ENCODE measurements at places on chromosomes 5 and 9.

DNA sequence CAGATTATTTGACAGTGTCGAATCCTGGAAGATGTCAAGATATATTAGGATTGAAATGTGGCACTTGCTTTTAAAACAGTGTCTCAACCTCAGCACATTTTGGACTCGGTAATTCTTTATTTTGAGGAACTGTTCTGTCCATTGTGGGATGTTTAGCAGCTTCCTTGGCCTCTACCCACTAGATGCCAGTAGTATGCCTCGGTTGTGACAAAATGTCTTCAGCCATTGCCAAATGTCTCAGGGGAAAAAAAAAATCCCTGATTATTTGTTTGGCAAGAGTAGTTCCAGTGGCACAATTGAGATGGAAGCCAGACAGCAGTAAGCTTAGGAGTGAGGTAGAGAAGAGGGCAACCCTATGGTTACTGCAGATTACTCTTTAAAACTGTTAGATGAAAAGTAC, 694.5 kb upstream of the RIOK2 start:
- no peak for DNase-seq

GRCh38 chr5:145797336-145797735, 37.8 kb downstream of the PRELID2 start:
- DNase-seq: no peak

GRCh38 chr5:160020964-160021363, 12.0 kb downstream of the TTC1 start:
- no peak for DNase-seq

DNA sequence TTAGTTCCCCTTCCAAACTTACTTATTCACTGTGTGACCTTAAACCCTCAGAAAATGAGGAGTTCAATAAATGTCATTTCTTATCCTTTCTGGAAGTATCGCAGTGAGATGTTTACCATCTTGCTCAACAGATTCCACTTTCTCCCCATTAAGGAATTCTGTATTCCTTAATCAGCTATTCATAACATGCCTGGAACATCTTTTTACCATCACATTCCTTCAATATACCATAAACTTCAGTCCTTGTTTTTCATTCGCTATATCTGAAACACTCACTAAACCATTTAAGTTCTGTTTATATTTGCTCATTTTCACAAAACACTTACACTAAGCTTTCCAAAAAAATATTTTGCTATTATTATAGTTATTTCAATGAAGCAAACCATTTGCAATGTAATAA, 1158.6 kb downstream of the CDH12 start:
- DNase-seq: no peak

- DNase-seq: no peak
Measured at GRCh38 chr9:133955821-133956411, 36.2 kb downstream of the VAV2 start.

- DNase-seq: no peak
Measured at GRCh38 chr9:130608554-130609134, 29.3 kb downstream of the FUBP3 start.

DNA sequence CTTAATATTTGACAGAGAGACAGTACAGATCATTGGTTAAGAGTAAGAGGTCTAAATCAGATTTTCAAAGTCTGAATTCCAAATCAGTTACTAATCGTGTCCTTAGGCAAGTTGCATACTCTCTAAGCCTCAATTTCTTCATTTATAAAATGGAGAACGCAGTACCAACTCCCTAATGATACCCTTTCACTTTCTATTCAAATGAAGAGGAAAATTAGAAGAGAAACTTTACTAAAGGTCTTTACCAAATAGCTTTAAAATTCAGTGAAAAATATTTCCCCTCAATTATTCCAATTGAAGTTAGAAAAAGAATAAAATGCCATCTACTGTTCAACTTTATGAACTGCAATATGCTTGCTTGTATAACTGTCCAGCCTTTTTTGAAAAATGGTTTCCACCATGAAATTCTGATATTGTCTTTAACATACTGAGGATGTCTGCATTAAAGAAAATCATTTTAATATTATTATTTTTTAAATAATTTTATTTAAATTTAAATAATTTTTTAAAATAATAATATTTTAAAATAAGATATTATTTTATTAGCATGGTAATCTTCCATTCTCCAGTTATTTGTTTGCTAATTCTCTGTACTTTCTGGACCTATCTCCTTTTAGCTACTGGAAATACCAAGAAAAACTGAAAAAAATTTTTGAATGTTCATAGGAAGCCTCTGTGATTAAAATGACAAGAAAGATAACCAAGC, 36.0 kb downstream of the POC5 start:
- DNase-seq: no peak

GRCh38 chr9:101372327-101373118, 12.3 kb downstream of the BAAT start:
- no peak for DNase-seq

- no peak for DNase-seq
Measured at GRCh38 chr5:137405393-137405792, 93.7 kb downstream of the SPOCK1 start.

- no peak for DNase-seq
Measured at GRCh38 chr5:165029099-165029870, 1523.9 kb downstream of the MAT2B start.

- no peak for DNase-seq
Measured at GRCh38 chr9:133855802-133856521, 117.8 kb upstream of the SARDH start.

GRCh38 chr9:132056717-132057560, 22.7 kb downstream of the MED27 start:
- no peak for DNase-seq

- DNase-seq: no peak
Measured at GRCh38 chr5:179959641-179960040, 51.9 kb upstream of the TBC1D9B start.

DNA sequence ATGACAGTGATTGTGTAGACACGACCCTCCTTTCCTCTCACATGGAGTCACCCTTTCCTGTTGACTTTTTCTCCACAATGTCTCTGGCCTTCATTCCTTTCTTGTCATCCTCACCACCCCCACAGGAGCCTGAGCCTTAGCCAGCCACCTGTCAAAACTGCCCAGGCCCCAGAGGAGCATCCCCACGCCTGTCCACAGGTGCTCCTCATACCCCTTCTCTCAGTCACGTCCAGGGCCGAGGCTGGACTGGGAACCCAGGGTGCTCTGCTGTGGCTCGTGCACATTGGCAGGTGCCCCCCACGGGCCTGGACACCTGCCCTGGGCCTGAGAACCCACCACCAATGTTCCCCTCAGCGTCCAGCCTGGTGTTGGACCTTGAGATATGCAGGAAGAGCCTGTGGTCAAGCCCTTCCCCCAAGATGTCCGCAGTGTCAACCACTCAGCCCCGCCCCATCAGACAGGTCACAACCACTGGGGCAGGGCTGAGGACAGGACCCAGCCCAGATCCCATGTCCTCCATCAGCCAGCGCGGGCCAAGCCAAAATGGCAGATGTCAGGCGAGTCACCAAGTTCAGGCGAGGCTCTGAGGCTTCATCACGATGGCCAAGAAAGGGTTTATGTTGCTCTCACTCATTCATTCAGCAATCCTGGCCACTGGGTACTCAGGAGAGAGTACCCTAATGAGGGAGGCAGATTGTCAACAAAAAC, 65.8 kb upstream of the STXBP1 start:
- no peak for DNase-seq

DNA sequence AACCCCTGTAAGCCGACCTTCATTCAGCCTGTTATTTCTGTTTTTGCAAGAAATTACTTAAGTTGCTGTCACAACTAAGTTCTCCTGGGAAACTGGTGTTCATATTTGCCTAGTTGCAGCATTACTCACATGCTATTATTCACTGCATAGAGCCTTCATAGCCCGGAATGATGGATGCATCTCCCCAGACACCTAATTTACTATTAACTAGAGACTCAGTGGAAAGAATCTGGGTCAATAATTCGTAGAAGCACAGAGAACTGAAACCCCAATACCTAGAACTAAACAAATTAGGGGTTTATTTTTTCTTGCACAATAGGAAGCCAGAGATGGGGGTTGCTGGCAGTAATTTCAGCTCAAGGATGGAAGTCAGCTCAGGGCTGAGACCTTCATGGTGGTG, 45.7 kb upstream of the FAM170A start:
- no peak for DNase-seq

DNA sequence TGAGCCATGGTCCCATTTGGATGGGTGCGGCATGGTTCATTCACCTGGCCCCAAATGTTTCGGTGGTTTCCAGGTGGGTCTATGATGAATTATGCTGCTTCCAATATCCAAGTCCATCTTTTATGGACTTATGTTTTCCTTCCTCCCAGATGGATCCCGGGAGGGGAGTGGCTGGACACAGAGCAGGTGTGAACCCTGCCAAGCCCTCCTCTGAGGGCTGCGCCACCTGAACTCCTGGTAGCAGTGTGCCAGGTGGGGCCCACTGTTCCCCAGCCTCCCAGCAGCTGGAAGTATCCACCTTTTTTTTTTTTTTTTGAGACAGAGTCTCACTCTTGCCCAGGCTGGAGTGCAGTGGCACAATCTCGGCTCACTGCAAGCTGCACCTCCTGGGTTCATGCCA, 42.9 kb downstream of the WNK2 start:
- no peak for DNase-seq

- no peak for DNase-seq
Measured at GRCh38 chr9:133752739-133753446, 14.7 kb upstream of the SARDH start.

DNA sequence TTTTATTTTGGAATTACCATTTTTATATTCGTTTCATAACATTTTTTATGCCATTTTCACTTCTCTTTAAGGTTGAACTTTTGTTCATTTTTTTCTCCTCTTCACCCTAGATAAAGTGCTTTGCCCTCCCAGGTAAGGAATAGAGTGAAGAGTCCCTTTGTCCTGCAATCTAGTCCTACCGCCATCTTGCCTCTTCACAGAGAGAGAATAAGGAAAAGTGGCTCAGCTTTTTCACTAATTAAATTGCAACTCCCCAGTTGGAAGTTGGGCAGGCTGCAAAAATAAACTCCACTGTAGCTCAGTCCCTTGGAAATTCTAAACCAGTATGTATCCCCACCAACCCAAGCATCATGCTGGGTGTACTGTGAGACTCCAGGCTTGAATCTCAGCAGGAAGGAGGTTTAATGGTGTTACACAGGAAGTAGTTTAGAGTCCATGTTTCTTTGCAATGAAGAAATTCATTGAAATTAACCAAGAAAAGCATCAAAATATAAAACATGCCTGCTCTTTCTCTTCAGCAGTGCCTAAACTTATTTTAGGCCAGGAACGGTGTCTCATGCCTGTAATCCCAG, 60.3 kb upstream of the PCSK1 start:
- DNase-seq: no peak

GRCh38 chr5:45696206-45696836, at the start of gene HCN1:
Gene HCN1, minus strand, starts transcription at chr5:45696380.
- peak; percentile 84 for DNase-seq

DNA sequence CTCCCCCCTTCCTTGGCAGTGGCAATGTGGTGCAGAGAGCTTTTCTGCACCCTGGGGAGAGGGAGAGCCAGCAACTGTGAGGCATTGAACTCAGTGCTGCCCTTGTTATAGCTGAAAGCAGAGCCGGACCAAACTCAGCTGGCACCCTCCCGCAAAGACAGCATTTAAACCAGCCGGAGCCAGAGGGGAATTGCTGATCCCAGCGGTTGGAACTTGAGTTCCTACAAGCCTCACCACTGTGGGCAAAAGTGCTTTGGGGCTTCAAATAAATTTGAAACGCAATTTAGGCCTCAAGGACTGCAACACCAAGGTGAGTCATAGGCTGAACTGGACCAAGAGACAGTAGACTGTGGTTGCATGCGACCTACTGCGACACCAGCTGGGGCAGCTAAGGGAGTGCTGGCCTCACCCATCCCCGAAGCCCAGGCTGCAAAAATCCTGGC, 207.6 kb upstream of the CDKN2B start:
- no peak for DNase-seq

DNA sequence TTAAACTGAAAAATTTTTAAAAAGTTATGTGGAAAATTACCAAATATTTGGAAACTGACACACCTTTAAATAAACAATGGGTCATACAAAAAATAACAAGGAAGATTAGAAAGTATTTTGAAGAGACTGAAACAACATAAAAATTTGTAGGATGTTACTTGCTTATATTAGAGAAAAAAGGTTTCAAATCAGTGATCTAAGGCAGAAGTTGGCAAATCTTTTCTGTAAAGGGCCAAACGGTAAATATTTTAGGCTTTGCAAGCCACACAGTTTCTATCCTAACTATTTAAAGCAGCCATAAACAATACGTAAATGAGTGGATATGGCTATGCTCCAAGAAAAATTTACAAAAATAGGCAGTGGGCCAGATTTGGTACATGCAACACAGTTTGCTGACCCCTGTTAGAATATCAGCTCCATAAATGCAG, 81.3 kb downstream of the OXCT1 start:
- DNase-seq: no peak

DNA sequence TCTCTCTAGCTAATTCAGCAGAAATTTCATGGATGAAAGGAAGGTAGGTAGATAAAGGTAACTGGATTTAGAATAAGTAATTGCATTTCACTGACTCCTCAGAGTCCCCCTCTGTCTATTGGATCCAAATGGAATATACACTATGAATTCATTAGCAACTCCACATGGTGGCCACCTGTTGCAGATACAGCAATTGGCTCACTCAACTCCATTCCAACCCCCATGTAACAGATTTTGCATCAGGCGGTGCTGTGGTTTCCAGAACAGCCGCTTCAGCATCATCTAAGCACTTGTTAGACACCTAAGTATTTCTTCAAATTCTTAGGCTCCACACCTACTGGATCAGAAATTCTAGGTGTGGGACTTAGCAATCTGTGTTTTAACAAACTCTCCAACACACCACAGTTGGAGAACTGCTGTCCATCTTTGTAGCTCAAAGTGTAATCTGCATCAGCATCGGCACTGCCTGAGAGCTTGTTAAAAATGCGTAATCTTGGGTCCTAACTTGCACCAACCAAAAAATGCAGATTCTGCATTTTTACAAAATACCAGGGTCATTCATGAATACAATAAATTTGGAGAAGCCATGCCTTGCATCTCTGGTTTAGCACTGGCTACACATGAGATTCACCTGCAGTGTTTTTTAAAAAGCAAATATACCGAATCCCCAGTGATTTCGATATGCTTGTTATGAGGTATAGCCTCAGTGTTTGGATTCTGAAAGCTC, 413.8 kb upstream of the CD180 start:
- DNase-seq: no peak

GRCh38 chr5:75021800-75022199, 30.6 kb downstream of the GCNT4 start:
- DNase-seq: no peak

DNA sequence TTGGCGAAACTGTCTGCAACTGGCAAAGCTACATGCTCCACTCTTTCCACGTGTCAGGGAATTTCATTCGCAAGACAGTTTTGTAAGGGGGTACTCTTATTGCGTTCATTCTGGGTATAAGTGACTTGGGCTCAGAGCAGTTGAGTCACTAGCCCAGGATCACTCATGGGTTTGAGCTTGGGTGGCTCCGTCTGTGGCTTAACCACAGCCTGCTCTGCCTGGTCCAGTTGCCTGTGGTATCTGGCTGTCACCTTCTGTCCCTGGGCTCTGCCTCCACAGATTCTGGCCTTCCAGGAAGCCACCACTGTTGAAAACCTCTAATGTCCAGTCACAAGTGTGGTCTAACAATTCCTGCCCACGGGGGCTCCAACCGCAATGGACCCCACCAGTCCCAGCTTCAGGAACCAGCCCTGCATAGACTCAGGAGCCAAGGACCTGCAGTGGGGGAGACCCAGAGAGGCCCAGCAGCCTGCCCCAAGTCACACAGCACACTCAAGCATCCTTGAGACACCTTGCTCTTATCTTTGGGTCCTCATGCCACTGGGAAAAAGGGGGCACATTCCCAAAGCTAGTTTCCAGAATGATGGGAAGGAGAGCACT, 10.4 kb downstream of the KIF12 start:
- DNase-seq: no peak

Measured in head of caudate nucleus (tissue), 42 donors.